SHP77 treated with DMSO at 0.1 percent for 48 hours (cell line): ENCODE measurements at places on chromosomes 3 and 15.

DNA sequence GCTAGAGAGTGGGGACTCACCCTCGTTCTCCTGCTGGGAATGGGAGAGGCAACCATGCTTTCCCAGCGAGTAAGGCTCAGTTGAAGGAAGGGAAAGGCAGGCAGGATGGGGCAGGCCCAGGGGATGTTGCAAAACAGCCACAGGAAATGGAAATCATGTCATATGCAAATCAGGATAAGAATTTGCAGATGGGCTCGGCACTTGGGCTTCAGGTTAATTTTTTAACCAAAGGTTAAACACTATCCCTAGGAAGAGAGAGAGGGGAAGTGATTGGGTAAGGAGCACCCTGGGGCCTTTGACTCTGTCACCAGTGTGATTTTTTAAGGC is 14.6 kb upstream of the PLA2G4E start:
- DNase-seq = no peak

- no peak for DNase-seq
Measured at GRCh38 chr15:99210334-99210733, 39.0 kb downstream of the TTC23 start.

DNA sequence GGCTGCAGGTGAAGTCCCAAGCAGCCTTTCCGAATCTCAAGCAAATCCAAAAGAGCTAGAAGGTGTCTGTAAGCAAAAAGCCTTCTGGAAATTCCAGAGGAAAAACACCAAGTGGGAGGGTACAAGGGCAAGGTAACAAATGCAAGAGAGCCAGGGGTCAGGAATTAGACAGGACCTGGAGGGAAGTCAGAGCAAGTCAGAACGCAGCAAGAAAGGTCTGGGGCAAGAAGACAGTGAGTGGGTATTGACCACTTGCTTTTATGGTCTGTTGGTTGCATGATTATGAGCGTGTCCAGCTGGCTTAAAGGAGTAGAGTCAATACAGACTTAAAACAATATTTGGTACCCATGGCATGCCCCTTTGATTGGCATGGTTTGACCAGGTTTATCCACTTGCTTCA is 66.7 kb upstream of the OXTR start:
- no peak for DNase-seq

GRCh38 chr3:118778201-118778600 is 256.4 kb downstream of the IGSF11 start:
- DNase-seq = no peak

DNA sequence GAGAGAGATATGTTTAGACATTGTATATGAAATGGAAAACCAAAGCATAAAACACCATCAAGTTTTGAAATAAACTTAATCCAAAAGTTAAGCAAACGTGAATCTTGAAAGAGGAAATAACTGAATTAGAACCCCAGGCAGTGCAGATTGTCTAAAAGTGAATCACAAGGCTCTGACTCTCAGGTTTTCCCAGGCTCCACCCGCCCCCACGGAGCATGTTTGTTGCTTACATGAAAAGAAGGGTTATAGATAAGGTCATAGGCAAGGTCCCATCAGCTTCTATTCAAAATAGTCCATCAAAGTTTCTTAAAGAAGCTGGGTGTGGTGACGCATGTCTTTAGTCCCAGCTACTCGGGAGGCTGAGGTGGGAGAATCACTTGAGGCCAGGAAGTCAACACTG is 29.0 kb upstream of the SLMAP start:
- DNase-seq = no peak

GRCh38 chr3:4834403-4834866 is 144.8 kb upstream of the BHLHE40 start:
- no peak for DNase-seq

DNA sequence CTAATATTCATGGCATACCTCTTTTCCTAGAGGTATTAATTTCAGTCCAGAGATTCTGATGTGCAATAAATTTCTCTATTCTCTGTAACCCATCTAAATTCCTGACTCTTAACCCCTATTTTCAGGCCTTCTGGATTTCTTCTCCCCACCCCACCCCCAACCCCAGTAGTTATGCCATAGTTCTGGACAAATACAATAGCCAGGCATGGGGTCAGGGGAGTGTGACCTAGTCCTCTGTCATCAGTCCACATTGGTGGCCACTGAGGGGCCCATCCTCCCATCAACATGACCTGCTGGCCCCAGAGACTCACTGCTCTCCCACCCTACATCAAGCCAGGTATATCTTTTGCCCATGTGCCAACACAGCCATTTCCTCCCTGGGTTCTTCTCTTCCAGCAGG is 3.8 kb upstream of the LIPC start:
- DNase-seq = no peak

- DNase-seq = no peak
Measured at GRCh38 chr15:77773903-77774302, 141.2 kb upstream of the LINGO1 start.

- peak; percentile 11 for DNase-seq
Measured at GRCh38 chr3:107676469-107677309, 153.9 kb downstream of the BBX start.
